ENCODE measurements at places on chromosomes 6 and 20.

- no peak for DNase-seq
Measured at GRCh38 chr6:118101831-118102345, 194.8 kb downstream of the SLC35F1 start.

- no peak for DNase-seq
Measured at GRCh38 chr6:52505726-52506409, 71.0 kb downstream of the TRAM2 start.

GRCh38 chr20:24859539-24859938 is 89.5 kb upstream of the CST7 start:
- no peak for DNase-seq

DNA sequence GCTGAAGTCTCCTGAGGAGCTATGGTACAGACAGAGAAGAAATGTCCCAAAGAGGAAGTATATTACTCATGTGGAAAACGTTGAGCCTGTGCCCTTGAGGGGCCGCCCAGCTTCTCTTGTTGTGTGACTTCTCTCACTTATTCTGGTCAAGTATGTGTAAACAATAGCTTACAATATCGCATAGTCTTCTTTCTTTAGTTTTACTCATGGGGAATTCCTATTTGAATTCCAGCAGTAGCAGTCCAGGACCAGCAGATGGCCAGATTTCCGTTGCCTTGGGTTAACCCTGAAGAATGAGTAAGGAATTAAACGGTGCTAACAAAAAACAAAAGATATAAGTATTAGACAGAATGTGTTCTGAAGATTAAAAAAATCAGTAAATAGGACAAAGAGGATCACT is 522.0 kb upstream of the GJE1 start:
- peak; percentile 46 for DNase-seq

- no peak for DNase-seq
Measured at GRCh38 chr6:153435787-153436186, 304.7 kb upstream of the RGS17 start.

GRCh38 chr6:45663251-45664221 is 285.8 kb upstream of the SUPT3H start:
- DNase-seq, result no peak

GRCh38 chr20:52619101-52619500 is 353.1 kb upstream of the TSHZ2 start:
- DNase-seq, result no peak
